ENCODE measurements at places on chromosomes 3 and 15. TPM values are rescaled to one million over a fixed set of nuclear protein-coding genes. Genes with fewer than 3 reads are reported as not detected.

GRCh38 chr3:75295013-75295412, 369.1 kb upstream of the FRG2C start:
- DNase-seq: no peak

- no peak for DNase-seq
Measured at GRCh38 chr3:161333696-161334095, 37.6 kb downstream of the SPTSSB start.

DNA sequence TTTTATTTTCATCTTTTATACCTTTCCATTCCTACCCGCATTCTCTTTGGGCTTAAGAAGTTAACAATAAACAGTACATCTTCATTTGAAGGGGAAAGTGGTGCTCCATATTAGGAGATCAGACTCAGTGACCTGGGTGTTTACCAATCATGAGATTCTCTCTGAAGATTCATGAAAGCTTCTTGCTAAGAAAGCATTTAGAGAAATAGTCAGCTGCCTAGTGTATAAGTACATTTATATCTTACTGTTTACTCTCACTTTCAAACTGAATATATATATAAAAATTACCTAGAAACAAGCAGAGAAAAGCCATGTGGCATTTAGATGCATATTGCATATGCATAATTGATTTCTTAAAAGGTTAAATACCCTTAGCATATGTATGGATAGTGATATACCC, 100.5 kb downstream of the KCNH8 start:
- no peak for DNase-seq

GRCh38 chr3:128794067-128794768, 68.2 kb downstream of the RAB7A start:
- DNase-seq: peak; percentile 96

Gene SCAANT1
- not detected for total RNA-seq

Gene NSUN3
- 7.6 TPM for total RNA-seq
